Activated T-helper 1 cell treated with anti-CD3 and anti-CD28 coated beads, Interleukin-12 subunit alpha, Interleukin-12 subunit beta, Interleukin-2, Interleukin-4 antibody, amounts not matched to agents 30 ng/mL and 10 ng/mL and 1 ng/mL, durations not matched to agents 14 hours and 24 hours and 36 hours (primary cell): ENCODE measurements at places on chromosomes 6 and 20. TPM values are rescaled to one million over a fixed set of nuclear protein-coding genes. Genes with fewer than 3 reads are reported as not detected.

Gene TTBK1
- 1.7 and 2.0 TPM in 2 replicates for total RNA-seq

Gene MAPK13
- total RNA-seq, result 54.6 and 55.7 TPM in 2 replicates

Gene SERINC3
- 51.3 and 54.6 TPM in 2 replicates for total RNA-seq

Gene LY6G6C
- not detected in 2 replicates for total RNA-seq

Gene ADA
- 45.1 and 45.5 TPM in 2 replicates for total RNA-seq

Gene SLC2A10
- not detected in 2 replicates for total RNA-seq

Gene DEFB118
- total RNA-seq, result not detected in 2 replicates

Gene SLC22A2
- not detected in 2 replicates for total RNA-seq

Gene DSN1
- 23.2 and 29.0 TPM in 2 replicates for total RNA-seq

Gene IRF4
- 911 and 929 TPM in 2 replicates for total RNA-seq

Gene OTOR
- not detected in 2 replicates for total RNA-seq

Gene METTL24
- total RNA-seq, result not detected in 2 replicates

Gene MATN4
- 2.0 and 2.1 TPM in 2 replicates for total RNA-seq

Gene TNXB
- total RNA-seq, result 2.0 and 4.4 TPM in 2 replicates
